ENCODE measurements at places on chromosomes 16 and 17. TPM values are rescaled to one million over a fixed set of nuclear protein-coding genes. Genes with fewer than 3 reads are reported as not detected.

The TRAP1 gene
- total RNA-seq: 93.9 TPM

The ZNF287 gene
- 11.0 TPM for total RNA-seq

The HIC1 gene
- 19.2 TPM for total RNA-seq

The ABCA6 gene
- total RNA-seq: 30.1 TPM

The KCNJ18 gene
- not detected for total RNA-seq

The KRTAP9-4 gene
- total RNA-seq: not detected

The MT1G gene
- total RNA-seq: 19.1 TPM

The KRTAP17-1 gene
- total RNA-seq: not detected

The HSD17B1 gene
- 0.94 TPM for total RNA-seq

The ITGA2B gene
- 0.37 TPM for total RNA-seq

The PTX4 gene
- not detected for total RNA-seq

The CLEC19A gene
- total RNA-seq: not detected

DNA sequence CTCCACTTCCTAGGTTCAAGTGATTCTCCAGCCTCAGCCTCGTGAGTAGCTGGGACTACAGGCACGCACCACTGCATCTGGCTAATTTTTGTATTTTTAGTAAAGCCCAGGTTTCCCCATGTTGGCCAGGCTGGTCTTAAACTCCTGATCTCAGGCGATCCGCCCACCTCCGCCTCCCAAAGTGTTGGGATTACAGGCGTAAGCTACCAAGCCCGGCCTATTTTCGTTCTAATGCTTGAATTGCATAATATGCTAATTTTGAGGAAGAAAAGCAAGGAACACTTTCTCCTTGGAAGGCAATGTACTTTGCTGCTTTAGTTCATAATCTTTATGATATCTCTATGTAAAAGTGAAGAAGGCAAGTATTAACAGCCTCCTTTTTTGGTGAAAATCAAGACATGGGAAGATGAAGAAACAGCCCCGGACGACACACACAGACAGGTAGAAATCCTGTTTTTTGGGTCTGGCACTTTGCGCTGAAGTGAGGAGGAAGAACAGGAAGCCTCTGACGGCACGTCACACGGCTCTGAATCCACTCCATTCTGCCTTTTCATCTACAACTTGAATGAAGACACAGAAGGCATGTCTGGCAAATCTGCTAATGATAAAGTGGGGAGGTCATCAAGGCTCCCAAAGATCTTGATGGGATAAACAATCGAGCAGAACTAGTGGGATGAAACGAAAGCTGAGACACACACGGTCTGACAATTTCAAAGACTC, 24.9 kb downstream of the VPS53 start:
- DNase-seq: no peak

DNA sequence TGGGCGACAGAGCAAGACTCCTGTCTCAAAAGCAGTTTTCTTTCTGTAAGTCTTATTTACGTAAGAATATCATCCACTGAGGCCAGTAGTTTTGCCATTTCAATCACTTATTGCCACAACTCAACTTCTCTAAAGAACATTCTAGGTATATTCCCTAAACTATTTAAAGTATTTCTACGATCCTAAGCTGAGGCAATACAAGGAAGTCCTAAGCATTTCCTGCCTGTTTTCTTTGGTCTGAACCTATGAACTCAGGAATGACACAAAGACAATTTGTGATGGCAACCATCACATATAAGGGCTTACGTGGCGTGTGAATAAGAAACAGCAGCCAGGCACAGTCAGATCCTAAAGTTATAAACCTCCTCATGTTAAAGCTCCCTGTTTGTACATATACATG, 14.2 kb downstream of the USP36 start:
- DNase-seq: no peak

- no peak for DNase-seq
These were observed 1286.8 kb upstream of the CDH8 start for GRCh38 chr16:63323055-63323454.

- DNase-seq: no peak
These were observed 54.6 kb downstream of the USP10 start for GRCh38 chr16:84754353-84754856.

- DNase-seq: no peak
These were observed 74.5 kb upstream of the PMFBP1 start for GRCh38 chr16:72246423-72246822.

DNA sequence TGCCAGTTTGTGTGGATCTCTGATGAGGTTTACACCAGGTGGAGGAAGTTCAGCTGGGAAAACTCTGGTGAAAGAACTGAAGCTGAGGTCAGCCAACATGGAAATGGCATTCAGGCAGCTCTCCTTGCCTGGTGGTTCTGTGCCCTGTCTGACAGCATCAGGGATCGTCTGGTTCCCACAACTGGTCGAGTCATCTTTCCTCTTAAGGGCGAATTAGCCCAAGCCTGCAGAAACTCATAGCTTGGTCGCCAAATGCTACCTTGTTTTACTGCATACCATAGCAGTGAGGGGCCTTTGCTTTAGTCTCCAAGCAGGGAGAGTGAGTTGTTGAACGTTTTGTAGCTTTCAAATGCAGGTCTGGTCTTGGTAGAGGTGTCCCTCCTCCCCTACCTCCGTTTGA, 7.2 kb downstream of the PLCG2 start:
- no peak for DNase-seq

DNA sequence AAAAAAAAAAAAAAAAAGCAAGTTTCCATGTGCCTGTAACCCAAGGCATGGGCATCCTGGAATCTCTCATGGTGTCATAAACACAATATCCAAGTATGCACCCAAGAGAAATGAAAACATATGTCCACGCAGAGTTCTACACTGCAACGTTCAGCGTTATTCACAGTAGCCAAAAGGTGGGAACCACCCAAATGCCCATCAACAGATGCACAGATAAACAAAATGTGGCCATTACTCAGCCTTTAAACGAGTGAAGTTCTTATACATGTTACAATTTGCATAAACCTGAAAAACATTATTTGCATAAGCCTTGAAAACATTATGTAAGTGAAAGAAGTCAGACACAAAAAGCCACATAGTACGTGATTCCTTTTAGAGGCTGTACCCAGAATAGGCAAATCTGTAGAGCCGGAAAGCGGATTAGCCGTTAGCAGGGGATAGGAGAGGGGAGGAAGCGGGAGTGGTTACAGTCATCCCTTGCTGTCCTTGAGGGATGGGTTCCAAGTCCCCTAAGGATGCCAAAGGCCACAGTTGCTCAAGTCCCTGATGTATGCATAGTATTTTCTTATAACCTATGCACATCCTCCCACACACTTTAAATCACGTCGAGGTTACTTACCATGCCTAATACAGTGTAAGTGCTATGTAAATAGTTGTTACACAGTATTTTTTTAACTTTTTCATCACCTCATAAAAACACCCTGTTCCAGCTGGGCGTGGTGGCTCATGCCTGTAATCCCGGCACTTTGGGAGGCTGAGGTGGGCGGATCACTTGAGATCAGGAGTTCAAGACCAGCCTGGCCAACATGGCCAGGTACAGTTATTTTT, 47.3 kb upstream of the DNAH17 start:
- no peak for DNase-seq

DNA sequence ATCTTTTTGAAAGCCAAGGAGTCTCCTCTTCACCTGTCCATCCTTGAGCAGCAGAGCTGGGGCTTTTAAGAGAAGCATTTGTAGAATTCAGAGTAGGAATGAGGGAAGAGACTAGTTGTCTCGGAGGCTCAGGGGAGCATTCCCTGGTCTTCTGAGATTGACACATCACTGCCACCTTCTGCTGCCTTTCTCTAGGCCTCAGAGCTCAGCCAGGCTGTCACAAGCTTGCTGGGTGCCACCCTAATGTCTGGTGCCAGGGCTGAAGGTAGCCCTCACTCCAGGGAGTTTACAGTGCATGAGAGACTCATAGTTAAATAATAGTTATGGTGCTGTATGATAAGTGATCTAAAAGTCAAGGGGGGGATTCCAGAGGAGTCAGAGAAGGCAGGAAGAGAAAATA, 39.7 kb downstream of the B9D1 start:
- DNase-seq: no peak

DNA sequence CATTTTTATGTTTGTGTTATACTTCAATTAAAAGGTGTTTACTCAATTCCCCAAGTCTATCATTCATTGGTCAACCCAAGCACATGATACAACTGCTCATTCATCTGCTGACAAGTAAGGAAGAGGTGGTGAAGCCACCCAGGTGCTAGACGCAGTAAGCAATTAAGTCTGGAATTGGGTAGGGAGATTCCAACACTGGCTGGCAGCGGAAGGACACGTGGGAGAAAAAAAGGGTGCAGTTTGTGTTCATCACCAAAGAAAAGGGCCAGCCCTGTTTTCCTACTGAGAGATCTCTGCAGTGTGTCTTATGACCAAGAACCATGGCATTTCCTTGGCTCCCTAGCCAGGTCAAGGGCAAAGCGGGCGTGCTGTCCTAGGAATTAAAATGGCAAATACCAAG, 11.8 kb upstream of the ZNF23 start:
- DNase-seq: no peak

GRCh38 chr17:33292981-33293867, at the start of gene ASIC2:
Gene ASIC2 (minus strand): TSS chr17:33293295.
- no peak for DNase-seq

DNA sequence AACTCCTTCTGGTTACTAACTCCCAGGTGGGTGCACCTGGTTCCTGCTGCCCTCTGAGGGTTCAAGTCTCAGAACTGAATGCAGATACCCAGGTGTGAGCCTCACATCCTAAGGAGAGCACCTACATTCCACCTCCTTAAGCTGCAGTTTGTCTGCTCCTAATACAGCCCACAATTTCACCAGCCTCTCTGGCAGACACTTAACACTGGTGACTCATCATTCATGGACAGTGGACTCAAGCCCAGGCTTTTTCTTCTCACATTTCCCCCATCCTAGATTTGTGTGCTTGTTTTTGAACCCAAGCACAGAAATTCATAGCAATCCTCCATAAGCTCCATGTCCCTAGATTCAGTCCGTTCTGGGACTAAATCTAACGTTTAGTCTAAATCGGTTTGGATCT, 7.0 kb upstream of the MAF start:
- DNase-seq: no peak

DNA sequence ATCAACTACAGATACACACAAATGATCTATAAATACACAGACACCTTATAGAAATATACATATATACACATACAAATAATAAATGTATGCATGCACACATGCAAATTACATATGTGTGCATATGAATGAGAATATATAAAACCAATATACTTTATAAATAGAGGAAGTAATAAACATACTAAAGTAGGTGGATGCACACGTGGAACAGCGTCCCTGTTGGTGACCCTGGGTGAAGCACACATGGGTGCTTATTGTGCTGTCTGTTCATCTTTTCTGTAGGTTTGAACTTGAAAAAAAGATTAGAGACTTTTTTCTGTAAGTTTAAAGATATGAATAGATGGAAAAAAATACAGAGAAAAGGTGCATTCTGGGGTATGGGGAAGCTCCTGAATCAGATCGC, 111.3 kb downstream of the SDR42E1 start:
- DNase-seq: no peak

DNA sequence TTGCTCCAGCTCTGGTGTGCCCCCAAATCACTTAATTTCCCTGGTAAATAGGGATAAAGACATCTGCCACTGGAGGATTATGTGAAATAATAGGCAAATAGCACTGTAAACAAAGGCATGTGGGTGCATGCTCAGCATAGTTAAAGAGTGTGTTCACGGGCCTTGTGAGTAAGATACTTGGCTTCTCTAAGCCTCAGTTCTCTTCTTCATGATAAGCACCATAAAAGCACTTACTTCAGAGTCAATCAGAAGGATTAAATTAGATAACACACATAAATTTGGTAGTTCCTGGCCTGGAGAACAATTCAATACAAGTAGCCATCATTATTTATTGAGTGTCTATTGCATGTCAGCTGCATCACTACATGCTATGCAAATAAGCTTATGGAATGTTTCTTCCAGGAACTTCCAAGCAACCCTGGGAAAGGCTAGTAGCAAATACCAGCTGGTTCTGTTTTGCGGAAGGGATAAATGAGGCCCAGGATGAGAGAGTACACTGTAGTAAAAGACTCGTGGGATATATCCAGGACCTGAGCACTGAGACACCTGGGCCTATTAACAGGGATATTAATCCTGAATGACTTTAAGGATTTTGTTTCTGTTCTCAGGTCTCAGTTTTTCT, 14.5 kb downstream of the CCL11 start:
- DNase-seq: no peak

DNA sequence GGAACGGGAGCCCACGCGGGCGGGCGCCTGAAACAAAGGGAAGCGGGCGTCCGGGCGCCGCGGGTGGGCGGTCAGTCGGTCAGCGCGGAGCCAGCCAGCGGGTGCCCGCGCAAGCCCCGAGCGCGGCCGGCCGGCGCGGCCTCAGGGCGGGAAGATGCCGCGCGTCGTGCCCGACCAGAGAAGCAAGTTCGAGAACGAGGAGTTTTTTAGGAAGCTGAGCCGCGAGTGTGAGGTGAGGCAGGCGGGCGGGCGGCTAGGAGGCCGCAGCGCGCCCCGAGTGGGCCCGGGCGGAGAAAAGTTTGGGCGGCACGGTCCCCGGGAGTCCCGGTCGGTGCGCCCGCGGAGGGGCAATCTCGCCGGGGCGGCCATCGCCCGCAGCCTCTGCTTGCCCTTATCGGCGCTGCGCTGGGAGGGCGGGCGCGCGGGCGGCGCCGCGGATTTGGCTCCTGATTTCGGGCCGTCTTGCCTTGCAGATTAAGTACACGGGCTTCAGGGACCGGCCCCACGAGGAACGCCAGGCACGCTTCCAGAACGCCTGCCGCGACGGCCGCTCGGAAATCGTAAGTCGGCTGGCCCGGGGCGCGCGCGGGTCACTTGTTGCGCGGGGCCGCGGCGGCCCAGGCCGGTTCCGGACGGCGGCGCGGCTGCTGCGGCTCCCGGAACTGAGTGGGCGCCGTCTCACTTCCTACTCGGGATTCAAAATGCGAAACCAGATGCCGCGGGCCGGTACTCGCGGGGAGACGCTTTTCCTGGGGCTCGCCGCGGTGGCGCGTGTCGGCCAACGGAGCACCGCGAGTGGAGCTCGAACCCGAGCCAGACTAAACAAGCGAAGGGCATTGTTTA, 526 bp downstream of the CBFB start:
- DNase-seq: peak; percentile 75

DNA sequence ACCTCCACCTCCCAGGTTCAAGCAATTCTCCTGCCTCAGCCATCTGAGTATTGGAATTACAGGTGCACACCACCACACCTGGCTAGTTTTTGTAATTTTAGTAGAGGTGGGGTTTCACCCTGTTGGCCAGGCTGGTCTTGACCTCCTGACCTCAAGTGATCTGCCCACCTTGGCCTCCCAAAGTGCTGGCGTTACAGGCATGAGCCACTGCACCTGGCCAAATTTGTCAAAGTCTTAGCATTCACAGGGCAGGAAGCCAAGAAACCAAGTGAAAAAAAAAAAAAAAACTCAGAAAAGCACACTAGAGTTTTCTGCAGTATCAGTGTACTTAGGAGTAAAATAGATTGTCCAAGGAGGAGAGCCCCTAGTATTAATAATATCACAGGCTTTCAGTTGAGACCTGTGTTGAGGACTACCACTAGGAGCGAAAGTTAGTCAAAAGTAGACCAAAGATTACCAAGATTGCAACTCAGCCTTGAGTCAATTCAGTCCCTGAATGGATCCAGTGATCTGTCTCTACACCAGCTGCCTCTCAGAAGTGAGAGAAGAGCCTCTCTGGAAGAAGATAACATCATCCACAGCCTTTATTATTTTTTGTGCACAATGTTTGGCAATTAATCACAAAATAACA, 159.7 kb downstream of the CEP112 start:
- no peak for DNase-seq

- DNase-seq: no peak
These were observed 117.7 kb downstream of the WSCD1 start for GRCh38 chr17:6187836-6188235.
